ENCODE measurements at places on chromosomes 2 and 18. TPM values are rescaled to one million over a fixed set of nuclear protein-coding genes. Genes with fewer than 3 reads are reported as not detected.

DNA sequence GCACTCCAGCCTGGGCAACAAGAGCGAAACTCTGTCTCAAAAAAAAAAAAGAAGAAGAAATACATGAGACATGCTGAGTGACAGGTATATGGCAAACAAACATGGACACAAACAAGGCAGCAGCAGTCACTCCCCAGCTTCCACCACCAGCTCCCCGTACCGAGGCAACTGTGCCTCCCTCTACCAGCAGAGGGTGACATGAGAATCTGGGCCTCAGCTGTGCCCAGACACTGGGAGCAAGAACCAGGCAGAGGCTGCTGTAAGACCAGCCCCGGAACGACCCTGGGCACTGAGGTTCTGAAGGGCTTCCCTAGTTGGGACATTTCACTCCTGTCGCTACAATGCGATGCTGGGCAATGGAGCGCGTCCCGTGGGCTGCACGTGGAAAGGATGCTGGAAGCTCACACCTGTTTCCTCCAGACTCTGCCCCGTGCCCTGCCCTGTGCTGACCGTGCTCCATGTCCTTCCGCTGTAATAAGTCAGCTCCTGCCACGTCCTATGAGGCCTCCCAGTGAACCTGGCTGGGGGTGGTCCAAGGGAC lies 37.1 kb downstream of the BOK start:
- DNase-seq, result no peak

DNA sequence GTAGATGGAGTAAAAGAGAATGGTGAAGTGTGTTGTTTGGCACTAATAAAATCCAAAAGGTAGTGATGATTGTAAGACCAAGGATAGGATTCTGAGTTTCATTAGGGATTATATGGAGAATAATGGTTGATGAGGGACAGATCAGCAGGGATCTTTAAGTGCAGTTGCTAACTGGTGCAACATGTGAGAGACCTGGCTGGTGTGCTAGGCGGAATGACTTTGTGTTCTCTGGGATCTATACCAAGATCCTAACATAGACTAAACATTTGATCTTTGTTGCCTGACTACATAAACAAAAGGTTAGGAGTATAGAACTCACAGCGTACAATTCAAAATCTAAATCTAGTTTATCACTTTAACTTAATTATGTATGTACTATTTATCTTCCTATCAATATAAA lies 135.4 kb downstream of the PTRHD1 start:
- DNase-seq, result no peak

- no peak for DNase-seq
Observed at GRCh38 chr2:217066510-217067270, 206.8 kb upstream of the TNP1 start.

- DNase-seq, result no peak
Observed at GRCh38 chr2:149103081-149103620, 64.7 kb downstream of the LYPD6B start.

DNA sequence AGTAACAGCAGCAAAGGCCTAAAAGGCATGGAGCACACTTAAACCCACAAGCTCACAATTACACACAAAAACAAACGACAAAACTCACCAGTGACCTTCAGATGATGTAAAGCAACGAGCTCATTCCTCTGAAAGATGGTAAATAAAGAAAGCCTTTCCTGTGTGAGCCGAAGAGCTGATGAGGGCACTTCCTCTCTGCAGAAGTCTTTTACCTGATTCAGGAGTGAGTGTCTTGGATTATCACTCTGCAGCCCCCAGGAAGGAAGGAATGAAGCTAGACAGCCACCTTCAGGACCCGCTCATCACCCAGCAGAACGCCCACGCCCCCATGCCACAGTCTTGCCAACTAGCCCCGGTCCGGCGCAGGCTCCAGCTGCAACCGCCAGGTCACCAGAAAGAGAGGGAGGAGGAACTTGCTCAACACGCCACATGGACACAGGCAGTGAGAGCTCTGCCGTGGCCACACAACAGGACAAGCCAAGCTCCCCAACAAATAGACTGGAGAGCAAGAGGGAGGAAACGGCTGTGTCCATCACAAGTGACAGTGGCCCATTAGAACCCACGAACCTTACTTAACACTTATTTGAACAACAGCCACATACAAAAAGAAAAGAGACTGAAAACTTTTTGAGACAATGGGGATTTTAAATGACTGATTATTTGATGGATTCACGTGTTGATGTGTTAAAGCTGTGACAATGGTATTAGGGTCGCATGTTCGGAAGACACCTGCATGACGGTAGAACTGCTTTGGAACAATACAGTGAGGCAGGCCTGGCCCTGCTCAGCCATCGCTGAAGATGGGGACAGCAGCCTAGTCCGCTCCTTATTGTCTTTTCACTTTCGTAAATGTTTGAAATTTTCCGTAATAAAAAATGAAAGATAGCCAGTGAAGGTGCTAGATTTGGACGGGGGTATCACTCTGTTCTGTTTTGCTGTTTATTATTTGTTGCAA lies 127.3 kb downstream of the HDAC4 start:
- no peak for DNase-seq

- peak; percentile 22 for DNase-seq
Observed at GRCh38 chr2:173264603-173265366, 89.9 kb upstream of the CDCA7 start.

- no peak for DNase-seq
Observed at GRCh38 chr2:174224665-174225288, 23.6 kb downstream of the OLA1 start.

DNA sequence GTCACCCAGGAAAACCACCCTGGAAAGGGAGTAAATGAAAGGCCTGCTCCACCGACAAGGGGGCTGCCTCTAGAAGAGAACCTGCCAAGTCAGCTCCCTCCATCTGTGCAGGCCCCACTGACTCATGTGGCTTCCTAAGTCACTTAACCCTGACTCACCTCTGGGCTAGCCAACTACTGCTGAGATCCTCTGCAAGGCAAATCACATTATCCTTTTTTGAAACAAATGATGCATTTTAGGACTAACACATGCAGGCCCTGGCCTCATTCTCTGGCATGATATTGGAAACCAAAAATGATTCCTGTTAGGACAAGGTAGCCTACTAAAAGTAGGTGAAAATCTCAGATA lies 474.6 kb downstream of the EPHA4 start:
- no peak for DNase-seq

GRCh38 chr2:18820966-18821365 lies 231.6 kb upstream of the NT5C1B start:
- DNase-seq, result no peak

MAP3K19 gene
- total RNA-seq, result not detected

TGFA gene
- total RNA-seq, result not detected

C2orf78 gene
- total RNA-seq, result not detected

KCNG2 gene
- not detected for total RNA-seq

LYPD6 gene
- not detected for total RNA-seq

VWC2L gene
- not detected for total RNA-seq
